ENCODE measurements at places on chromosomes 3 and 15.

DNA sequence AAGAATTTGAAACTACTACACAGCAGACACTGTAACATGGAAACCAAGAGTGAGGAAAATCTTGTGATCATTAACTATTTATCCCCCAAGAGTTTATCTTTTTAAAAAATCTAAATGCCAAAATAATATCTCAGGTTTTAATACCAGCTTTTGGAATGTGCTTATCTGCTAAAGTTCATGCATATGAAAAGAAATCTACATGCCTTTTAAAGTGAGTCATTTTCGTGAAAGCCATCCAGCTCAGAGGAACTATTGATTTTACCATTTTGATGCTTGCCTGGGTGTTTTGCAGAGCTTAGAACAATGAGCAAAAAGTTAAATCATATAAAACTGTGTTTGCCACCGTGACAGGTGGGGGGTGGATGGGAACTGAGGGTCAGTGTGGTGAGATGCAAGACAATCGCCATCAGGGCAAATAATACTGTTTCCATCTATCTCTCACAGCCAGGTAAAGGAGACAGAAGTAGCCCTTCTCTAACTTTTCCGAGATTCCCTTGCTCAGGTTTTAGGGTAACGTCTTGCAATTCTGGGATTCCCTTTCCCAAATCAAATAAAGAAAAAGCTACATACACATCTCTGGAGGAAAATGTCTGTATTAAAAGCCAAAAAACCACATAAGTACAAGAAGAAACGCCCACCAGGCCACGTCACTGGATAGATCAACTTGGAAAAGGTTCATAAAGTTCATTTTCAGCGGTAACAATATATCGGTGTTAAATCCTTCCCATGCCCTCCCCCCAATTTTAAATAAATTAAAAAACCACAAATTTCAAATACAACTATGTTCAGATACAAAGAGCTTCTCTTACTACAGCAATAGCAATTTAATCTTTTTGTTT, 2.0 kb downstream of the TMEM158 start:
- DNase-seq: no peak

DNA sequence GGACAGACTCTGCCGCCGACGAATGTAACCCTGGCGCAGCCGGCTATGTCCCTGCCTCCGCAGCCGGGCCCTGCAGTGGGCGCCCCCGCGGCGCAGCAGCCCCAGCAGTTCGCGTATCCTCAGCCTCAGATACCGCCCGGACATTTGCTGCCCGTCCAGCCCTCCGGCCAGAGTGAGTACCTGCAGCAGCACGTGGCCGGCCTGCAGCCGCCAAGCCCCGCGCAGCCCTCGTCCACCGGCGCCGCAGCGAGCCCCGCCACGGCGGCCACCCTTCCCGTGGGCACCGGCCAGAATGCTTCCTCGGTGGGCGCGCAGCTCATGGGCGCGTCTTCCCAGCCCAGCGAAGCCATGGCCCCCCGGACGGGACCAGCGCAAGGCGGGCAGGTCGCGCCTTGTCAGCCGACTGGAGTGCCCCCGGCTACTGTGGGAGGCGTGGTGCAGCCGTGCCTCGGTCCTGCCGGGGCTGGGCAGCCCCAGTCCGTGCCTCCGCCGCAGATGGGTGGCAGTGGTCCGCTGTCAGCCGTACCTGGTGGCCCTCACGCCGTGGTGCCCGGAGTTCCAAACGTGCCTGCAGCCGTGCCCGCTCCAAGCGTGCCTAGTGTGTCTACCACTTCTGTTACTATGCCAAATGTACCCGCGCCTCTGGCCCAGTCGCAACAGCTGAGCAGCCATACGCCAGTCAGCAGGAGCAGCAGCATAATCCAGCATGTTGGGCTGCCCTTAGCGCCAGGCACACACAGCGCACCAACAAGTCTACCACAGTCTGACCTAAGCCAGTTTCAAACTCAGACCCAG, 2.4 kb downstream of the TSC22D2 start:
- no peak for DNase-seq

DNA sequence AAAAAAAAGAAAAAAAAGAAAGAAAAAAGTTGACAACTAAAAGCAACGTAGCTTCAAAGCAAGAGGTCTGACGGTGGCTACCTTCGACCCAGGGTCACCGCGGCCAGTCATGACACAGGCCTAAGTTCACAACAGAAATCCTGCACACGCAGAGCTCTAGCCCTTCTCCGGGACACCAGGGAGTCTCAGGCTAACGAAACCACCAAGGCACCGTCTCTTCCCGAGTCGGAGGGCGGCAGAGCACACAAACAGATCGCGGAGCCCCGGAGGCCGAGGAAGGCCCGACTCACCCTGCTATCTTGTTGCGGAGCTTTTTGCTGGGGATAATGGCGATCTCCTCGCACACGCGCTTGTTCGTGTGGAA, 584 bp downstream of the RPS17 start:
- no peak for DNase-seq

DNA sequence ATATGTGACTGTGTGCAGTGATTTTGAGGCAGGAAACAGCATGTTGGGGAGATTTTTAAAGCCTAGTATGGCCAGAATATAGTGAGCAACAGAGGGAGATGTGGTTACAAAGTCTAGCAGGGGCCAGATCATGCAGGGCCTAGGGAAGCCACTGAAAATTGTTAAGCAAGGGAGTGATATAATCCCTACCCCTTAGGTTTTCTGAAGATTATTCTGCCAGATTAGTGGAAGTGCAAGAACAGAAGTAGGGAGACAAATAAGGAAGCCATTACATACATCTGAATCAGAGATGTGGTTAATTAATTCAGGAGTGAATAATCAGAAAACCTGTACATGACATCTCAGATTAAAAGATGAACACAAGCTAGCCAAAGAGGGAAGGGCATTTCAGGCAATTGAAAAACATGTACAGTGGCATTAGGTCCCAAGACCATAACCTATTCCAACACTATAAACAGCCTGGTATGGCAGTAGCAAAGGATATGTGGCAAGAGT, 54.8 kb downstream of the MSL2 start:
- DNase-seq: no peak

DNA sequence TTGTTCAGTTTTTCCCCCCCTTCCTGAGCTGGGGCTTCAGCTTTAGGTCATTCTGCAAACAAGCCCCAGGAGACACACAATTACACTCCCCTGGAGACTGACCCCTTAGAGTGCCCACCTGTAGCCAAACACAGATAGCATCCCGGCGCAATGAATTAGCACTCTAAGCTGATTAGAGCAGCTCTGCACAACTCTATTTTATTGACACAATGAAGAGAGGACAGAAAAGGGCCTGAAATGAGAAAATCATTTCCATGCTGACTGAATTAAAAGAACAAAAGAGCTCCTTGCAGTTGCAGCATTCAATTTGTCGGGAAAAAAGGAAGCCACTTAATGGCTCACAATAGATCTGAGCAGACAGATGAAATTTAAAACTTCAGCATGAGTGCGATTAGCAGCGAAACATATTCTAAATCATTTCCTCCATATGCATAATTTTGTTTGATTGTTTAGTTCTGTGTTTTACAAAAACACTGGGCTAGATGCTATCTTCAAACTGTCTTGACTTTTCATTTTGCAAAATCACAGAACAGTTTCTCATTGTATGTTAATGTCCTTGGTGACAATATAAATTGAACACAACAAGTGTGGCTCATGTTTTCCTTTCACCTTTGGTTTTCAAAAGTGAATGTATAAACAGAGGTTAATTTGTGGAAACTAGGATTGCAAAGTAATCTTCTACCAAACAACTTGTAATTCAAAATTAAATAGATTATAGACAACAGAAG, 308.6 kb downstream of the MECOM start:
- DNase-seq: no peak

DNA sequence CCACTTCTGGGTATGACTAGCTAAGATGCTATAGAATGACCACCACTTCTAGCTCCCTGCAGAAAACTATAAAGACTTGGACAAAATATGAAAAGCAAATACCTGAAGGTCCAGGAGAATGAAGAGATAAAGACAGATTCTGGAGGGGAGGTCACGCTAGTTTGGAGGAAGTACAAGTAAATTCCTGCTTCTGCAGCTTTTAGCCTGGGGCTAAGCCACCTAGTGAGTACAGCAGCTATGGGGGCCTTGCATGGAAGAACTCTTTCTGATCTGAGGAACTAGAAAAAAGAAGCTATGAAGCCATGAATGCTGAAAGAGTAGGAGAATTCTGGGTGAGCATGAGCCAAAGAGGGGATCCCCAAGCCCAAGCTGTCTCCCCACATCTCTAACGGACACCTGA, 29.8 kb downstream of the NRG4 start:
- DNase-seq: no peak

All from stimulated activated CD8-positive, alpha-beta memory T cell treated with anti-CD3 and anti-CD28 coated beads, Interleukin-4, amount 100 ng/mL, for 1 hour (primary cell).